Stimulated activated naive CD4-positive, alpha-beta T cell (primary cell): ENCODE measurements at places on chromosomes 1 and 21.

DNA sequence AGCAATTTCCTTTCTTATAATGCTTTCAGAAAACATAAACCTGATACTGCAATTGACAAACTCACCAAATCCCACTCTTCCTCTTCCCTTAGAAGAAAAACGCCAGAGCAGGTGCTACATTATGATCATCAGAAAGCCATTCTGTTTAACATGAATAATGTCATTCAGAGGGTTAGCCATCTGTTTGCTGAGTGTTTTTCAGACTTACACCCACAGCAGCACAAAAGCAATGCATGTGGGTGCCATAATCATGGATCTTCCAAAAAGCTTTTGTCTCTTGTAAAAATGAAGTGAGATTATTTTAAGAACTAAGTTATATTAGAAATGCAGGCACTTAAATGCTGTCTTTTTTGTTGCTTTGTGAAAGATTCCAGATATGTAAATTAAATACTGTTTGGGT, 204.6 kb upstream of the TMPRSS15 start:
- no peak for DNase-seq

- no peak for DNase-seq
These were observed 55.6 kb upstream of the PPP2R5A start for GRCh38 chr1:212229654-212230053.

DNA sequence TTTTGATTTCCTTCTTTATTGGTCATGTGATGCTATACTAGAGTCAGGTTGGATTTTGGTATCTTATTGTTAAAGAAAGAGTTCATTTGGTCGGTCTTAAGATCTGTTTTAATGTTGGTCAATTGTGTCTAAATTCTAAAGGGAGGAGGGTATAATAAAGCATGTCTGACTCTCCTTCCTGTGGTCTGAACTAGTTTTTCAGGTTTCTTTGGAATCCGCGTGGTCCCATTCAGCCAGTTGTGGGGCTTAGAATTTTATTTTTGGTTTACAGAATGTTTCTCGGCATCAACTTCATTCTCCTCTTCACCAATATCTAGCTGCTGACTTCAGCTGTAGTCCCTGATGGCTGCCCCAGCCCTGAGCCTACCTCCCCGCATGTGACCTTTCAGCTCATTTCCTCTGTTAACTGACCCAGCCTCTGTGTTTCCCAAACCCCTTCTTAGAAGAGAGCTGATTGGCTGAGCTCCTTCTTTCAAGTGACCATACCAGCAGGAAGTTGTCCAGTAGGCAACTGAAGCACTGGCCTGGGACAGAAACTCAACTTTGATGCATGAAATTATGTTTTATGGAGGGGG, 8.7 kb upstream of the MYOC start:
- DNase-seq = no peak

DNA sequence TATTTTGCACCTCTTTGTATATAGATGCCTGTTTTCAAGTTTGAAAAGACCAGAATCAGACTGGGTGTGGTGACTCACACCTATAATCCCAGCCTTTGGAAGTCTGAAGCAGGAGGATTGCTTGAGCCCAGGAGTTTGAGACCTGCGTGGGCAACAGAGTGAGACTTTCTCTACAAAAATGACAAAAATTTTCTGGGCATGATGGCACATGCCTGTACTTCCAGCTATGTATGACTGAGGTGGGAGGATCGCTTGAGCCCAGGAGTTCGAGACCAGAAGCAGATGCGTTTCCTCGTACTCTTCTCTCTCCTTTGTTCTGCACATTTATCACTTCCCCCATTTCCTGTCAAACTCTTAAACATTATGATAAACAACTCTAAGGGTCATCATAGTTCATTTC, 310.0 kb upstream of the SNX7 start:
- DNase-seq = no peak

DNA sequence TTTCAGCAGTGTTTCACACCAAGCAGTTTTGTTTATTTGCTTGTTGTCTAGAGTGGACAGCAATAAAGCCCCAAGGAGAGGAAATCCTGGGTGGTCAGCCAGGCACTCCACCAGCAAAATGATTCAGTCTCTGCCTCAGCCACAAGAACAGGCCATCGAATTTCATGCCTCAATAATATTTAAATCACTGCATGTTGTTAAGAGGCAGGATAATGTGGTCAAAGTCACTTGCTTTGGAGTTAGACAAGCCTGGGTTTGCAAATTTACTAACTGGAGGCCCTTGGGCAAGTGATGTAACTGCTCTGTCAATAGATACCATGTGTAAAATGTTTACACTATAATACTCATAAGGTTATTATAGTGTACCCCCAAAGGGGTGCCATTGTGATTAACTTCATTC, 349.6 kb downstream of the LMO4 start:
- DNase-seq = no peak

- DNase-seq = no peak
These were observed 108.0 kb downstream of the SGIP1 start for GRCh38 chr1:66641891-66642473.

GRCh38 chr21:23111070-23111600, 2112.9 kb downstream of the NCAM2 start:
- DNase-seq = no peak

DNA sequence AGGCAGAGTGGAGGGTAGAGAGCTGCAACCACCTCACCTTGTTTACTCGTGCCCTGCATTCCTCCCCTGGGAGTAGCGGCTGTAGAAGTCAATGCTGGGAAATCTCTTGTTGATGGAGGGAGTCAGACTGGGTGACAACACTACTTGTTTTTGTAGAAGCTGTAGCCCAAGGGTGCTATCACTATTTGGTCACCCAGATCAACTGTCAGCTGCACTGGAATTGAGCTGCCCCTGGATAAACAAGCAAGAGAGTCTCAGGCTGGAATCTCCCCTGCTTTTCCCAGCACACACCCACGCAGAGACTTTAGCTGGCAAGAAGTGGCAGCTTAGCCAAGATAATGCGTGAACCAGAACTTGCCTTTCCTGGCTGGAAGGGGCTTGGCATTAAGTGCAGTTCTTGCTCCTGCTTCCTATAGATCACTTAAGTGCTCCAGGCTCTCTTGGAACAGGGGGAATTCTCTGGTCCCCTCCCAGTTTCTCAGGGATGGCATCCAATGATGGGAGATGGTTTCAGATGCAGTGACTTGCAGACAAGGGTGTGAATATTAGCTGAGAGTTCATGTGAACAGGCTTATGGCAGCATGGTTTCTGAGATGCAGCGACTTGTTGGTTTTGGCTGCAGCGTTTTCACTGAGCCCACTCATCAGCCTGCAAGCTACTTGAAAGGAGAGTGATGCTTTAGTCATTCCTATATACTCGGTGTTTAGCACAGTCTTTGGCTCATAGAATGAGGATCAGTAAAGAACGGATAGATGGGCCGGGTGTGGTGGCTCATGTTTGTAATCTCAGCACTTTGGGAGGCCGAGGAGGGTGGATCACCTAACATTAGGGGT, 16.8 kb downstream of the ATP2B4 start:
- DNase-seq = no peak

DNA sequence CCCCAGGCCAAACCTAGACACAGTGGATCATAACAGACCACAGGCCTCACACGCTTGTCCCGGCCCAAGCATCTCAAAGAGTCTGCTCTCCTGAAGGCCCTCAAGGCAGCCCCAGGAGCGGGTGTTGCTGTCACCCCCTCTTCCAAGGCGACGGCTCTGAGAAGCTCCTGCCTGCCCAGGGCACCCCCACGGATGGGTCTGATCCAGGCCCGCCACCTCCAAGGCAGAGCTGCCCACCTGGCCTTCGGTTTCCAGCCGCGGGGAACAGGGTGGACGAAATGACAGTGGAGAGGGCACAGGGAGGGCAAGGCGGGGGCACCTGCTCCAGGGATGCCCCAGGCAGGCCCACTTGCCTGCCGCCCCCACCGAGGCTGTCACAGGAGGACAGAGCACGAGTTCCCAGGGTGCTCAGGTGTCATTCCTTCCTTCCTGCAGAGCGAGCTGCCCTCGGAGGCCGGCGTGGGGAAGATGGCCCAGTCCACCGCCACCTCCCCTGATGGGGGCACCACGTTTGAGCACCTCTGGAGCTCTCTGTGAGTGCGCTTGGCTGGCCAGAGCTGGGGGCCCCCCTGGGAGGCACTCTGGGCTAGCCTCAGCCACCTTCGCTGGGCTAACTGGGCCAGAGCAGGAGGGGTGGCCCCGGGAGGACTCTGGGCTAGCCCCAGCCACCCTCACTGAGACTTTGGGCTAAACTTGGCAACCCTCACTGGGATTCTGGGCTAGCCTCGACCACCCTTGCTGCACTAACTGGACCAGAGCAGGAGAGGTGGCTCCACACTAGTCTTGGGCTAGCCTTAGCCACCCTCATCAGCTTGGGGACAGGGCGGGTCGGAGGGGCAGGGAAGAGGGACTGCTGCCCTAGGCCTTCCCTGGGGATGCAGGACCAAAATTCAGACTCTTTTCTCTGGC, 29.8 kb downstream of the TP73 start:
- DNase-seq = no peak

- DNase-seq = no peak
These were observed 12.4 kb upstream of the PWP2 start for GRCh38 chr21:44094832-44095231.

DNA sequence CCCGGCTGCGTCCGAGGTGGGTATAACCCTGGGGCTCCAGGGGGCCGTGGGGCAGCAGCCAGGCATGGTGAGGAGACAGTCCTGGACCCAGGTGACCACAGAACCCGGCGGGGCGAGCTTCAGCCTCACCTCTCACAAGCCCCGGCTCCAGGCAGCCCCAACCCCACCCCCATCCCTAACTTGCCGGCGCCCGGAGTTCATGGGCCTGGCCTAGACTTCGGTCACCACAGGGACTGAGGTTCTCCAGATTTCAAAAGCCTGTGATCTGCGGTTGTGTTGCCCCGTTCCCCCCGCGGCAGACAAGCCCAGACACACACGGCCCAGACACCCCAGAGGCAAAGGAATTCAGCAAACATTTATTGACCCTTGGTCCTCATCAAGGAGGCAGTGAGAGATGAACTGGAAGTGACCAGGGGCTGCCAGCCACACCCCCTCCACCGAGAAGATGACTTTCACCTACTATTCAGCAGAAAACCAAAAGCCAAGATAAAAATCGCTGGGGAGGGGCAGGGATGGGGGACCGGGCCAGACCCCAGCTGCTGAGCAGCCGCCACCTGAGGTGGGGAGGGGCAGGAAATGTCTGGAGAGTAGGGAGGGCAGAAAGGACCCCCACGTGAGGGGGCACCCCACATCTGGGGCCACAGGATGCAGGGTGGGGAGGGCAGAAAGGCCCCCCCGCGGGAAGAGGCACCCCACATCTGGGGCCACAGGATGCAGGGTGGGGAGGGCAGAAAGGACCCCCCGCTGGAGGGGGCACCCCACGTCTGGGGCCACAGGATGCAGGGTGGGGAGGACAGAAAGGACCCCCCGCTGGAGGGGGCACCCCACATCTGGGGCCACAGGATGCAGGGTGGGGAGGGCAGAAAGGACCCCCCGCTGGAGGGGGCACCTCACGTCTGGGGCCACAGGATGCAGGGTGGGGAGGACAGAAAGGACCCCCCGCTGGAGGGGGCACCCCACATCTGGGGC, 3.9 kb downstream of the HES4 start:
- no peak for DNase-seq

DNA sequence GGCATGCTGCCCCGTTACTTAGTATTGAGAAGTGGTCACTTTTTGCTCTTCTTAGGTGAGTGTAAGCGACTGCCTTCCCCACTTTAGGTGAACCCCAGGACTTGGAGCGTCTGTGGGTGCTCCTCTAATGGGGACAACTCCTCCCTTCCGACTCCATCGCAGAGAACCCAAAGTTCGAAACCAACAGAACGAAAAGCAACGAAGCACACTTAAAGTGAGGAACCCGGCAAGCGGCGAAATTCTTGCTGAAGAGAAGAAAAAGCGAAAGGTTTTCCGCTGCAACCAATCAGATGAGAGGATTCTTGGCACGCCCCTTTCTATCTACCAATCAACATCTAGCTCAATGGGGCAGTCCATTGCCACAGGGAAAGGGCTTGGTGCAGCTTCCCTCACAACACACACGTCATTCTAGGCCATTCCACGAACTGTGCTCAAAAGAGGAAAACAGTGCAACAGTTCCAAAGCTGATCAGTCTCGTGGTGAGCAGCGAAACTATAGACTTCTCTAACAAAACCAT, 709 bp upstream of the SUCO start:
- DNase-seq = peak; percentile 100

GRCh38 chr1:202998836-202999750, 8.1 kb upstream of the TMEM183A start:
- DNase-seq = peak; percentile 23

DNA sequence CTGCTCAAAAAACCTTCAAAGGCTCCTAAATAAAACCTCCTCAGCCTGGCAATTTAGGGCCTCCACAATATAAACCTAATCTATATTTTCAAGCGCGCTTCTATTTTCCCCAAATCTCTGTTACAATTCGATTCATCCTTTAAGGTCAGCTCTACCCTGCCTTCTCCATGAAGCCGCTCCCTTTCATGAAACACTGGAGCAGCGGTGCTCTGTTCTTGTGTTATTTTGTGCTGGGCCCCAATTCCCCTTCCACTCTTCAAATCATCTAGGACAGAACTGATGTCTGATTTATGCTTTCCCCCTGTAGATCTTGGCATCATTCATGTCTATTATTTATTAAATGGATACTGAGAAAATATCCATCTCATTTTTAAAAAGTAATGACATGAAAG, 6.9 kb downstream of the ERRFI1 start:
- no peak for DNase-seq
